AG10803 (cell line): ENCODE measurements at places on chromosomes 2 and 18.

DNA sequence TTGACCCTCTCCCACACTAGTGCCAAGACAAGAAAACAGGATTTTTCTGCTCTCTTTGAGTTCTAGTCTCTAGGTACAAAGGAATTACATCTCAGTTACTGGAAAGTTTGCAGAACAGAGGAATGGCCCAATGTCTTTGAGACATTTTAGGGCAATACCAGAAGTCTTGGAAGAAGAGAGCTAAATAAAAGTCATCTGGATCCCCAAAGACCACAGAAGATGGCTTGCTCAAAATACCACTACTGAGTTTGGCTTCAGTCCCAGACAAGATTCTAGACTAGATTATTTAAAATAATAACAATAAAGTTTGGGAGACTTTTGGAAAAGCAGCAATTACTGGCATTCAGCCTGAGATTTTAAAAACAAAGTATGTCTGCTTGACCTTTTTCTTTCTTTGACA is 61.9 kb upstream of the HK2 start:
- DNase-seq, result peak; percentile 58

DNA sequence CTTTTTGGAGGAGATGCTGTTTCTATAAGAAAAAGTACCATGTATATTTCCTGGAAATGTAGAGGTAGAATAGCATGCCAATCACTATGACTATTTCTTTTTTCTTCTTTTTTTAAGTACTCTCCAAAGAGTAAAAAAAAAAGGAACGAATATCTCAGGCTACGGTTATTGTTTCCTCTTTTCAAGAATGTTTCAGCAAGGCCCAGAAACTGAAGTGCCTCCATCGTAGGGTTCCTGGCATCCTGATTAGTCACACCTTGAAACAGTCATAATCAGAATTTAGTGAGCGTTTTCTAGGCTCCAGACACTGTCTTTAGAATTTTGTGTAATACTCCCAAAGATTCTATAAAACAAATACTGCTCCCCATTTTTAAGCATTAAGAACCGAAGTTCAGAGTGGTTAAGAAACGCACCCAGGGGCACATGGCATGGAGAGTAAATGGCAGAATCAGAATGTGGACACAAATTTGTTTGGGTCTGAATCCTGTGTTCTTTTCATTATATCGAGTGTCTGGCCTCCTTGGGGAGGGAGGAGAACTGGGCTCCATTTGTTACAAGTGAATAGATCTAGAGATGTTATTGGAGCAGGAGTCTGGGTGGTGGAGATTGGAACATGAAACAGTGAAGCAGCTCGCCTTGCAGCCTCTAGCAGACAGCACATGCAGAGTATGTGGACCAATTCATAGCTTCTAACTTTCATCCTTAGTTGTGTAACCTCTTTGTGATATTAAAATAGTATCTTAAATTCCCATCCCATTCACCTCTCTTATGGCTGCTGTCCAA is 26.7 kb downstream of the ZEB2 start:
- DNase-seq, result no peak

DNA sequence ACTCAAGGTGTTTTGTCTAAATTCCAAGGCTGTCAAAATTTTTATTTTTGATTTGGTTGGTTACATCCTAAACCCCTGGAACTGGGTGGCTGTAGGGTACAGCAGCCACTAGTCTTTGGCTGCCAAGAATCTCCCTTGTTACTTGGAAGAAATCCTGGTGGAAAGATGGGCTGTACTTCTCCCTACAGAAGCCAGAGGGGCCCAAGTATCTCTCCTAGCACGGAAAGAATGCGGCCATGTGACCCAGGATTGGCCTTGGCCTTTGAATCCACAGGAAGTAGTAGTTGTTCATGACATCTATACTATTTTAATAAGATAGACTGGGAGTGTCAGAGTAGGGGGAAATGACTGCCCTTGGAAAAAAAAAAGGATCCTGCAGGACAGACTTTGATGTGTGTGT is 54.4 kb upstream of the MYO3B start:
- DNase-seq, result no peak

GRCh38 chr2:196697825-196698224 is 58.3 kb downstream of the CCDC150 start:
- DNase-seq, result no peak

DNA sequence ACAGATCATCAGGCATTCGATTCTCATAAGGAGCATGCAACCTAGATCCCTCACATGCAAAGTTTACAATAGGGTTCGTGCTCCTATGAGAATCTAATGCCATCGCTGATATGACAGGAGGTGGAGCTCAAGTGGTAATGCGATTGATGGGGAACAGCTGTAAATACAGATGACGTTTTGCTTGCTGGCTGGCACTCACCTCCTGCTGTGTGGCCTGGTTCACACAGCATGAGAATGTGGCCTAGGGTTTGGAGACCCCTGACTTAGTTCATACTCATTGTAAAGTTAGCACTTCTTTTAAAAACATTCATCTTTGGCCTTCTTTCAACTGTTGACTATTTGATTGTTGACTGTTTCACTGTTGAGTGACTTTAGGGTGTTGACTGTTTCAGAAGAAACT is 8.7 kb upstream of the CHMP1B start:
- DNase-seq, result no peak

DNA sequence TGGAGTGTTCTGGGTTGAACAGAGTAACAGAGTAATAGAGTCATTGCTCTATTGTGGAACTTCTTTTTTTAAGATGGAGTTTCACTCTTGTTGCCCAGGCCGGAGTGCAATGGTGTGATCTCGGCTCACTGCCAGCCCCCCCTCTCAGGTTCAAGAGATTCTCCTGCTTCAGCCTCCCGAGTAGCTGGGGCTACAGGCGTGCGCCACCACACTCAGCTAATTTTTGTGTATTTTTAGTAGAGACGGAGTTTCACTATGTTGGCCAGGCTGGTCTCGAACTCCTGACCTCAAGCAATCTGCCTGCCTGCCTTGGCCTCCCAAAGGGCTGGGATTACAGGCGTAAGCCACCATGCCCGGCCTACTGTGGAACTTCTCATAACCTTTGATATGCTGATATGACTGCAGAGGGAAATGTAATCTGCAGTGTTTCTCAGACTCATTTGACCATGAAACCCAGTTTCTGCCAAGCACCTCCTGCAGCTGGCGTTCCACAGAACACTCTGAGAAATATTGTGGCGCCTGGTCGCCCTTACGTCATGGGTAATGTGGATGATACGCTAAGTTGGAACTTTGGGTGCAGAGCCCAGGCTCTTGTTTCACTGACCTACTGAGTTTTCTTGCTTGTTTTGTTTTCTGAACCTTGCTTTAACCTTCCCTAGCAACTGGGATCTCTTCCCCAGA is 213.8 kb downstream of the BCL2 start:
- no peak for DNase-seq

DNA sequence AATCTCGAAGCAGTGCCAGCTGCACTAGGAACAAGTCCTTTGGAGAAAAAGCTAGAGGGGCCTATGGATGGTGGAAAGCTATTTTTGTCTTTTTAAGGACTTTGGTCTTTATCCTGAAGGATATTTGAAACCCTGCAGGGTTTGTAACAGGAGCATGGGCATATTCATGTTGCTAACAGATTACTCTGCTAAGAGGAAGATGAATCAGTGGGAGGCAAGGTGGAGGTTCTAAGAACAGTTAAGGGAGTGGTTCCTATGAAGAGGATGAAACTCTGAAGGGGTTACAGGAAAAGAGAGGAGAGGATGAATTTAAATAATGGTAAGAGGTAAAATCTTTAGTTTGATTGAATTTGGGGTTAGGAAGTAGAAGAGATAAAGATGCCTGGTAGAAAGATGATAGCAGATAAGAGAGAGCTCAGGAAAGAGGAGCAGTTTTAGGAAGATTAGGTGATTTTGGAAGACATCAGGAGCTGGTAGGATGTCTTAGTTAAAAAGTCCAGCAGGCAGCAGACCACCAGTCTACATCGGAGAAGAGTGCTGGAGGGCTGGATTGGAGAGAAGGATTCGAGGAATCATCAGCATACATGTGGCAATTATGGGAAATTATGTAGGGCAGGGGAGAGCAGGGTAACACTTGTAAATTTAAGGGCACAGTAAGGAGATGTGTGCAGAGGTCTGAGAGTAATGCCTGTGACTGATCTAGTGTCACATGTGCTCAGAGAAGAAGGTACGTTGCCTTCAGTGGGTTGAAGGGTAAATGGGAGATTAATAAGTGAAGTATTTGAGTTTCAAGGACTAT is 39.3 kb upstream of the C1GALT1C1L start:
- DNase-seq, result no peak

- DNase-seq, result no peak
Observed at GRCh38 chr18:21650311-21650710, 38.2 kb downstream of the SNRPD1 start.

- DNase-seq, result no peak
Observed at GRCh38 chr2:240451108-240451611, 15.7 kb downstream of the GPC1 start.

DNA sequence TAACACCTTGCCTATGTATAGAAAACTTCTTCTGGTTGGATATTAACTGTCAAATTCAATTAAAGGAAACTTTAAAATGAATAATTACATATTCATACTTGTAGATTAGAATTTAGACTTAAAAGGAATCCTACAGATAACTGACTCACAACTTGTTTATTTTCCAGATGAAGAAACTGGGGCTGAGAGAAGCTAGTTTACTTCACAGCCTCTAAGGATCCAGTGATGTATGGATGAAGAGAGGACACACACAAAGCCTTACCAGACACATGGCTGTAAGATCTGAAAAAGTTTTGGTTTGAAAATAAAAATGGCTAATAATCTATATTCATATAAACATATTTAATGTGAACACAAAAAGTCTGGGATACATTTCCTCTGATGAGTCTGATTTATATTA is 72.3 kb downstream of the PRELID3A start:
- DNase-seq, result no peak

GRCh38 chr2:57440437-57440836 is 606.2 kb upstream of the VRK2 start:
- DNase-seq, result no peak

DNA sequence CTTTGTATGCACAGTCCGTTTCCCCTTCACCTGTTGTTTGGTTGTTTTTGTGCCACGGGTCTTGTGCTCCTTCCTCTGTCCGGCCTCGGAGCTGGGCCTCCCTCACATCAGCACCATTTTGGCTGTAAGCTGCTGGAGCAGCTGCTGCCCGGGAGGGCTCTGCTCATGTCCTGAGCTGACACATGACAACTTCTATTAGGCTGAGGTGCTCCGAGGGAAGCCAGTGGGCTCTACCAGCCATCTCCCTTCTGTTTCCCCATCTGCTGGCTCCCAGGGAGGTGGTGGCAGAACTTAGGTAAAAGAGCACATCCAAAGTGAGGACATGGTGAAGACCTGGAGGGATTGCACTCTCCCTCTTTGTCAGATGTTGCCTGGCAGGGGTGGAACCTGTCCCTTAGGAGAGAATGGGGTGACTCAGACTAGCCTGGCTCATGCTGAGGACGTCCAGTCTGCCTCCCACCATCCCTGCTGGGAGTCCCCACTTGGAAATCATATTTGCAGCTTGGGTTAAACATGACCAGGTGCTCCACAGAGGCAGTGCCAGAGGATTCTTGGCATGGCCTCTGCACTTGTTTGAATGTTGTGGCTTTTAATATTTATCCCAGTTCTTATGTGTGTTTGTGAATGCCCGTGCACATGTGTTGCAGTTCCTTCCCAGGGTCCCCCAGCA is 49.8 kb upstream of the TNP1 start:
- no peak for DNase-seq

GRCh38 chr18:27378431-27379095 is 193.5 kb upstream of the CHST9 start:
- DNase-seq, result peak; percentile 1

GRCh38 chr2:189466656-189467055 is 25.4 kb downstream of the WDR75 start:
- peak; percentile 44 for DNase-seq

GRCh38 chr2:11667194-11667593 is 2.8 kb downstream of the NTSR2 start:
- no peak for DNase-seq

DNA sequence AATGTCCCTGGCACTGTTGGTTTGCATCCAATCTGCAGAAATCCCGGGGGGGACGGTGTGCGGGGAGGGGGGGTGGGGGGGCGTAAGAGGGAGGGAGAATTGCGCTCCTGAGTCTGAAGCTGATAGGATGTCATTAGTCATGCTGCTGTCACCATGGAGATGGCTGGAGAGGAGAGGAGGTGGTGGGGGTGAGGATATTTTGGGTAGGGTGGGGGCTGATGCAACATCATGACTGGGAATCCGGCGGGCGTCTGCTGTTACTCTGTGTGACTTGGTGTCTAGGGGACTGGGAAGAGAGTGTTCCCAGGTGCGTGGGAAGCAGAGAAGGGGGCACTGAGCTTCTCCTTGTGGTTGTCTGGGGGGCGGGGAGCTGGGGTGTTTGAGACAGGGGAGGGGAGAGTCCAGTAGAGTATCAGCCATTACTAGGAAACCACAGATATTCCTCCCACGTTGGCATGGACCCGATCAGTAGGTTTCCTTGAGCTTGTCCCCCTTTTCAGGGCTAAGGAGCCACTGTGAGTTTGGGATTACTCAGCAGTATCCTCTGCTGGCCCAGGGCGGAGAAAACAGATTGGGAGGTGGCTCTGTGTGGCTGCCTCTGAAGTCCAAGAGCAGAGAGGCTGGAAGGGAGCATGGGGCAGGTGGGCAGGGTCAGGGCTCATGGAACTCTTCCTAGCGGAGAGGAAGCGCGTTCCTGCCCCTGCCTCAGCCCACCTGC is 18.9 kb downstream of the TET3 start:
- peak; percentile 84 for DNase-seq

DNA sequence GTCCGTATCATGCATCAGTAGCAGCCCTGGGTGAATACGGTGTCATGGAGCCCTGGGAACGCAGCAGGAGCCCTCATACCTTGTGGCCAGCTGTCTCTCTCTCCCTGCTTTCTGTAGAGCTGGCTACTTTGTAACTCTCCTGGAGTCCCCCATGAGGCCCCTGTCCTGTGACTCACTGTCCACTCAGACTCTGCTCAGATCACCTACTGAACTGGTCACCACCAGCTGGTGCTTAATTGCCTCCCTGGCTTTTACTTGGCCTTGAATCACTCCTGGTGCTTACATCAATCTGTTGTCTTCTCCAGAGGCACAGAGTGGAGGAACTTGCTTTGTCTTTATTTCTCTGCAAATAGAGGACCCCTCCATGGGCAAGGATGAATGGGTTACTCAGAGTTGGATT is 172.7 kb downstream of the HRH4 start:
- DNase-seq, result no peak

- DNase-seq, result peak; percentile 15
Observed at GRCh38 chr2:83481436-83481835, 977.6 kb downstream of the SUCLG1 start.

DNA sequence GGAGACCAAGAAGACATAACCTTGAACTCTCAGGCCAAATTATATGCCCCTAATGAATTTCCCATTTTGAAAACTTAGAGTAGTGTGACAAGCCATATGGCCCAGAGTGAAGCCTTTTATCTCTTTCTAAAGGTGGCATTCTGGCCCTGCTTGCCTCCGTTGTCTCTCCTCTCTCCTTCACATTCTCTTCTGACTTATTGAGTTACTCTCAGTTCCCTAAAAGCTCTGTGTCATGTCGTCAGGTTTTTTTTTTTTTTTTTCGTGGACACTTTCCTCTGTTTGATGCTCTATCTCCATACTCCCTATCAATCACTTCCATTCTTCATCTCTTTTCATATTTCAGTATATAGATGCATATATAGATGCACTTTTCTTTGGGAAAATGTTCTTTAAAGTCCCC is 128.1 kb upstream of the RPRM start:
- no peak for DNase-seq
